ENCODE measurements at places on chromosomes 13 and 19. TPM values are rescaled to one million over a fixed set of nuclear protein-coding genes. Genes with fewer than 3 reads are reported as not detected.
A peak's percentile ranks its signal among the peaks of the same experiment; 100 is the strongest.

- no peak for DNase-seq
Measured at GRCh38 chr19:46394402-46394797, 19.0 kb downstream of the CCDC8 start.

GRCh38 chr13:94726425-94726824 lies 14.1 kb upstream of the SOX21 start:
- no peak for DNase-seq

DNA sequence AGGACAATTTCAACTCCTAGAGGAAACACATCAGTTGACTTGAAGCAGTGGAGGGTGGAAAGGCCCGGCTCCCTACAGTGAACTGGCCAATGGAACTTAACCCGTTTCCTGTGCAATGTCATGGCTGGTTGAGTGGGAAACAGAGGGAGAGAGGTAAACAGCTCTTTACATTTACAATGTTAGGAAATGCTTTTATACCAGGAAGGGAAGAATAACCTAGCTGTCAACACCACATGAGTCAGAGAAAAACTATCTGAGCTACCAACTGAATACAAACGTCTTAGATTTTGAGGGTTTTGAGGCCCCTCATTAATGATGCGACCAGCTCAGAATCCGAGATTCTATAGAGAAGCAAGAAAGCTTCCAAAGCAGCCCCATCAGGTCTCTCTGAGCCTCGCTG lies 36.7 kb downstream of the CARD8 start:
- no peak for DNase-seq

DNA sequence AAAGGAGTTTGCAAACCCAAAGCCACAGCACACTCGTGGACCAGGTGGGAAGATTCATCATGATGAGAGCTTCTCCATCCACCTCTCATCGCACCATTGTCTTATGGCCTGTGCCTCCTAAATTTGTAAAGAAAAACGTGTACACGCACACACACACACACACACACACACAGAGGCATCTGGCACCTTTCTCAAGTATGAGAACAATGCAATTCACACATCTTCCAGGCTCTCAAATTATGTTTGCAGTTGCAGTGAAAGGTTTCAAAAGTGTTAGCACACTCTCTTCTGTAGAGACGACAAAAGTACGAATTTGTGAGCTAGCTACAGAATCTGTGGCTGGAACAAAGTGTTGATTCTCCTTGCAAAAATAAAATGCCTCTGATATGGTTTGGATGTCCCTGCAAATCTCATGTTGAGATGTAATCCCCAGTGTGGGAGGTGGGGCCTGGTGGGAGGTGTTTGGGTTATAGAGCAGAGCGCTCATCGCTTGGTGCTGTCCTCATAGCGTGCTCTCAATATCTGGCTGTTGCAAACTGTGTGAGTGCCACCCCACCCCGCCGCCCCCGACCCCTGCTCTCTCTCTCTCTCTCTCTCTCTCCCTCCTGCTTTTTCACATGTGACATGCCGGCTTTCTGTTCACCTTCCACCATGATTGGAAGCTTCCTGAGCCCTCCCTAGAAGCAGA lies 21.8 kb upstream of the RAB20 start:
- no peak for DNase-seq

DNA sequence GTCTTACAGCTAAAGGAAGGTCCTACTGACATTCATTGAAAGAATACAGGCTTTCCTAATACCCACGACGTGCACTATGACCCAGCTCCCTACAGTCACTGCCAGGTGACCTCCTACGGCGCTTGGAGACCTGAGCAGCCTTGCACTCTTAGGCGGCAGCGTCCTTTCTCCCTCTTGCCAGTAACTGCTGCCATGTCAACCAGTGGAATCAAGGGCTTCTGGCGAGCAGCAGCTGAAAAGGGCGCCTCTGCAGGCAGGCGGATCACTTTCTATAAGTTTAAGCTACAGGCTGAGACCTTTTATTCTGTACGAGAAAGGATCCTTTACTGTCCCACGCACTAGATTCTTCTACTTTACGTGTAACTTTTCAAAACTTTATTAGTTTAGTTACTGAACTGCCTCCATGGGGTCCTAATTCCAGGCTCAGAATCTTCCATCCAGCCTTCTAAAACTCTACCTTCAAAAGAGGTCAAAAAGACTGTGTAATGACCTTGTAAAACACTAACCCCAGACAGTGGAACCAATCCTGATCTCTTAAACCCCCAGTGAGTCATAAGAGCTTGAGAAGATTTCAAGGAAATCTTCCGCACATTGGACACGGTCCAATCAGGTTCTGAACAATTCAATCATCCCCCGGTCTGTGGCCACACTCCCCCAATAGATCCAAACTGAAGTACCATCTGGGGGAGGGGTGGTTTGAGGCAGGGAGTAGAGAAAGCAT lies 1.9 kb downstream of the KCTD12 start:
- DNase-seq = peak; percentile 58

GRCh38 chr19:35673121-35673804 lies 6.9 kb downstream of the UPK1A start:
- DNase-seq = no peak

GRCh38 chr19:21843081-21843480 lies 7.1 kb upstream of the ZNF43 start:
- DNase-seq = no peak

- no peak for DNase-seq
Measured at GRCh38 chr13:62933809-62934208, 1518.2 kb upstream of the PCDH20 start.

GRCh38 chr13:106110241-106110855 lies 425.1 kb downstream of the EFNB2 start:
- no peak for DNase-seq

SLC10A2 gene
- 14.1 TPM for polyA plus RNA-seq

ZNF790 gene
- 14.8 TPM for polyA plus RNA-seq

PRR19 gene
- 1.3 TPM for polyA plus RNA-seq

KLK2 gene
- polyA plus RNA-seq = 0.17 TPM

SMIM24 gene
- 0.64 TPM for polyA plus RNA-seq
